ENCODE measurements at places on chromosomes 3 and 15.

GRCh38 chr15:33915571-33916407, 52.5 kb upstream of the CHRM5 start:
- DNase-seq = no peak

DNA sequence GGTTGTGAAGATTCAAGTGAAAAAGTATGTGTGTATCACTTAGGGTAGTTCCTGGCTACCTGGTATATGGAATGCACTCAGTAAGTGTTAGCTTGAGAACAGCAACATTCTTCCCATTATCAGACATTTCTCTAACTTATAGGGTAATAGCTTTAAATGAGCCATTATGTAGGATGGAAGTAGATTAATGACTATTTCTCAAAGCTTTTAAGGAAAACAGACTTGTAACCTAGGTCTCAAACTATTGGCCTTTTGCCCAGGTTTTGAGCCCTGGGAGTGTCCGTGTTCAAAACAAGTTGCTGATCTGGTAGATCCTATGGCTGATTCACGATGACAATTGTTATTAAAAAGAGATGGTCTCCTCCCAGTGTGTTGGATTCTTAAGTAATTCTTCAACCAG, 129.1 kb upstream of the UMPS start:
- no peak for DNase-seq

DNA sequence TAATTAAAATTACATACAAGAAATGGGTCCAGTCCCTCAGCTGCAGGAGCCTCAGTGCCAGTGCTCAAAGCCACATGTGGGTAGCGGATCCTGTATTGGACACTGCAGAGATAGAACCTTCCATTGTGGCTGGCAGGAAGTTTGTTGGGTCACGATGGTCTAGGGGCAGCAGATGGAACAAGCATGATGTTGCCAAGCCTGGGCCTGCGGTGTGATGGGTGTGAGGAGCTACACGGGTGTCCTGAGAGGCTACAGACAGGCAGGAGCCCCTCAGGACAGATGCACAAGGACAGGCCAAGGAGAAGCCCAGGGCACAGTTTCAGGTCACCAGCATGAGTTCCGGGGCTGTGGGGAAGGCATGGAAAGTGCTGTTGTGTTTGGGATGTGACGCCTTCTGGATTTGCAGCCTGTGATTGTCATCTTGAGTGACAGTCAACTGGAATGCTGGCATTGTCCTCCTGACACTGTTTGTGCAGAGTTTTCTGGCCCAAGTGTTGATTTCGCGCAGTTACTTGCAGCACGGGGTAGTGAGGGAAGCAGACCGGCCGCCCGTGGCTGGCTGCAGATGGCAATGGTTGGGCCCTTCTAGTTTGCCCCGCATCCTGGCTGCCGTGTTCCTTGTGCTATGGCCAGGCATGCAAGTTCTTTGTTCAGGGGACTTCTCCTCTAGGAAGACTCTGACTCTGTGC, 177.1 kb downstream of the NSMCE3 start:
- no peak for DNase-seq

DNA sequence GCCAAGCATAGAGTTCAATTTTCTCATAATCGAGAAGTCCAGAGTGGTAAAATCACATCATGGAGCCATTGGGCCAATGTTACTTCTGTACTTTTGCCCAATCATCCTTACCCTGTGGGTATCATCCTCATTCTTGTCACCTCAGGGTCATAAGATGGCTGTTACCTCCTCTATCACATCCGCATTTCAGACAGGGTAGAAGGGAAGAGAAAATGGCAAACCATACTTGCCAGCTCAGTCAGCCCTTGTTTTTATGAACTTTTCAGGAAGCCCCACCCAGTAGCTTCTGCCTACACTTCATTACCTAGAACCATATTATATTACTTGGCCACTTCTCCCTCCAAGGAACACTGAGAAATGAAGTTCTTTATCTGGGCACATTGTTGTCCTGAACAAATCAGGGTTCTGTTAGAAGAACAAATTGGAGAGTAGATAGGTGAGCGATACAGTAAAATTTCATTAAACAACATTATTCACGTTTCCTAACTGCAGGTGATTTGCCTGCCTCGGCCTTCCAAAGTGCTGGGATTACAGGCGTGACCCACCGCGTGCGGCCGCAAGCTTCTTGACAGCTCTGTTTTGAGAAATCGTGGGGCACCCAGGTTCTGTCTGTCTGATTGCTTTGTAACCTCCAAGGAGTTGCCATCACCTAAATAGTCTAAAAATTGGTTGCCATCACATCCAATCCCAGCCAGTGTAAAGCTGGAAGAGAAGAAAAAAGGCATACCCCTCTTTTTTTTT, 34.5 kb upstream of the RPN1 start:
- no peak for DNase-seq

- peak; percentile 26 for DNase-seq
These were observed 1007.2 kb upstream of the ALCAM start for GRCh38 chr3:104359546-104359945.

All from HTR-8/SVneo (cell line).